AML-193 (cell line): ENCODE measurements at places on chromosomes 1 and 21.

GRCh38 chr1:84961316-84961715 is 35.6 kb downstream of the MCOLN2 start:
- no peak for DNase-seq

DNA sequence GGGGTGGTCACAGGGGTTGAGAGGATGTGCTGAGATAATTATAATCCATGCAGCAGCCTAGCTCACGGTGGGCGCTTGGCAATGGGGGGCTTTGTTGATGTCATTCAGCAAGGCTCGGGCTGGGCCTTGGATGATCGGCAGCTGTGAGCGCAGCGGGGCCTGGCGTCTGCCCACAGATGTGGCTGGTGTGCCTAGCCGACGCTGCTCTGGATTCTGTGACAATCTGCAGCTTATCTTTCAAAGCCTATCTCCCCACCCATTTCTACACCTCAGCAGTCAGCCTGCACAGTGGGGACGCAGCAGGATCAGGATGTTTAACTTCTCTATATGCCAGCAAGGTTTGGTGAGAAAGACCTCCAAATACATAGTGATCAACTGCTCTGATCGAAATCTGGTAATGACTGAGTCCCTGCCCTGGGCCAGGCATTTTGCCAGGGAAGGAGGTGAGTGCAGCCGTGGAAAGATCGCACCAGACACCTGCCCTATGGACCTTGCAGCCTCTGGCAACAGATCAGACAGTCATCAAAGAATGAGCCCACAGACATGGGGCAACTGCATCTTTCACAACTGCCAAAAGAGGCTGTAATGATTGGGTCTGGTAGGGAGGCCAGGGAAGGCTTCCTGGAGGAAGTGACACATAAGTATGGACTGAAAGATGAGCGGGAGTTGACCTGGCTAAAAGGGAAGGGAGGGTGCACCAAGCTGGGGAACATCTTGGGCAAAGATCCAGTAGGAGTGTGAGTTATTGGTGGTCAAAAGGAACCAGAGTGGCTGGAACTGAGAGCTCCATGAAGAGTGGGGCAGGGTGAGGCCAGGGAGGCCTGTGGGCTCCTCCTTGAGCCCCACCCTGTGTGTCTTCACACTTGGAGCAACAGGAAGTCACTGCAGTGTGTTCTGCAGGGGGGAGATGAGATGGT is 35.3 kb downstream of the EPHB2 start:
- peak; percentile 59 for DNase-seq

- DNase-seq = no peak
Observed at GRCh38 chr1:198165927-198166647, 9.3 kb downstream of the NEK7 start.

DNA sequence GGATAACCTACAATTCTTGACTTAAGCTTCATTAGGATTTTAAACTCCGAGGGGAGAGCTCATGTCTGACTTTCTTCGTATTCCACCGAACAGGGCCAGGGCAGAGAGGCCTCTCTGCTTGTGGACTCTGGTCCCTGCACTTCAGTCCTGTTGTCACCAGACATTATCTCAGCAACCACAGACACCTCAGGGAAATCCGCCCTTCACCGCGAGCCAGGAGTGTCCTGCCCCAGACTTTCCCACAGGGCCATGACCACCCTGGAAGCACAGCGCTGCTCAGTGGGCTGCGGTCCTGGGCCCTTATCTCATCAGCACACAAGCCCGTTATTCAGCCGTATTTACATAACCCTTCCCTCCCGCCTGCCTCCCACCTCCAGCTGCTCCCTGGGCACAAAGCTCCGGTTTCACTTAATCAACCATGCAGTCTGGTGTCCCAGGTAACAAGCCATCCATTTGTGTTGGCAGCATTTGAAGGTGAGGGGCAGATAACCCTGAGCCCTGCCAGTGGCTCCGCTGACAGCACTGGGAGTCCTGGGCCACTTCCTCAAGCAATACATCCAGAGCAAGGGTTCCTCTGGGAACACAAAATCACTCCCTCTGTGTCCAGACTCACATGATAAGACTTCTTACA is 122.8 kb upstream of the RAB4A start:
- DNase-seq = no peak

DNA sequence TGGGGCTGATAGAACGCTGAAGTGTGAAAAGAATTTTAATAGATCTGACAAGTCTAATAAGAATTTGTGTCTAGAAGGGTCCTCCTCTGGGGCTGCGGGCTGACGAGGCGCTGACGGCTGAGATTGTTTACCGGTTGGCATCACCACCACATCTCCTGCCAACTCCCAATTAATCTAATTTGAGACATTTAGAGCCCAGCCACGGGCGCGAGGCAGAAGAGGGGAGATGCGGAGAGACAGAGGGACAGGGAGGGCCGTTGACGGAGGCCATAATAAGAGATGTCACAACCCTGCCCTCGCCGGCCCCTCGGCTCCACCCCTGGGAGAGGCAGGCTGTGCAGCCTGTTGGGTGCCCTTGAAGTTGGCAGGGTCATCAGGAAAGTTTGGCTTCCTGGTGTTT is 109.3 kb downstream of the PAX7 start:
- DNase-seq = no peak

DNA sequence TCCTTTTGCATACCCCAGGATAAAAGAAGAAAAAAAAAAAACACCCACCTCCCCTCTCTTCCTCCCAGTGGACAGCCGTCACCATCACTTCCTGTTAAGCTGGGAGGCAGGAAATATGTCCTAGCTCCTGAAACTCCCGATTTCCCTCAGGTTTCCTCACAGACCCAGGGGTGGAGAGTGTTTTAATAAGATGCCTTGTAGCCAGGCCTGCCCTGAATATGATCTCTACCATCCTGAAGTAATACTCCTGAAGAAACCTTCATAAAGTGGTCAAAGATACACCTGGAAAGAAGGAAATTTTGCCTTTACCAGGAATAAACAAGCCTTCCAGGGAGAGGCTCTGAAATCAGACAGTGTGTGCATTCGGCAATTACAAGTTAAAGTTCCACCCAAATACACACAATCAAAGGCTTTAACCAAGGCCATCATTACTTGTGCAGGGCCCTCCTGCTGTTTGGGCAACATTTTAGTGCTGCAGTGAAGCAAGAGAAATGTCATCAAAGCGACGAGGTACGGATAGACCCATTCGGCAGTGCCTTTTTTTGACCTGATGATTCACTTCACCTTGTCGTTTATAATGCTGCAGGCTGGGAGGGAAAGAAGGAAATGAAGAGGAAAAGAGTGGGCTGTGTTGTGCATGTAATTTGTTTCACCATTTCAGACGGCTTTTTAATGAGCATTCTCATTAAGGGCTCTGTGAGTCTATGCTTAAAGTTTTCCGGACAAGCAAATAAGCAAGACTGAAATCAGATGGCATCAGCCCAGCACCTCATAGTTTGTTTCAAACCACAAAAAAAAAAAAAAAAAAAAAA is 41.0 kb upstream of the RASAL2 start:
- no peak for DNase-seq

GRCh38 chr1:110674337-110675059 is at the start of gene KCNA3:
TSS of gene KCNA3 (minus strand) at chr1:110674940. CDS start at chr1:110674809, 131 bp downstream.
- no peak for DNase-seq

- DNase-seq = peak; percentile 81
Observed at GRCh38 chr1:158248118-158248517, 6.1 kb upstream of the CD1A start.

- no peak for DNase-seq
Observed at GRCh38 chr1:54352755-54353154, 53.4 kb downstream of the SSBP3 start.

- DNase-seq = no peak
Observed at GRCh38 chr1:46004492-46004891, 127.9 kb downstream of the PIK3R3 start.

DNA sequence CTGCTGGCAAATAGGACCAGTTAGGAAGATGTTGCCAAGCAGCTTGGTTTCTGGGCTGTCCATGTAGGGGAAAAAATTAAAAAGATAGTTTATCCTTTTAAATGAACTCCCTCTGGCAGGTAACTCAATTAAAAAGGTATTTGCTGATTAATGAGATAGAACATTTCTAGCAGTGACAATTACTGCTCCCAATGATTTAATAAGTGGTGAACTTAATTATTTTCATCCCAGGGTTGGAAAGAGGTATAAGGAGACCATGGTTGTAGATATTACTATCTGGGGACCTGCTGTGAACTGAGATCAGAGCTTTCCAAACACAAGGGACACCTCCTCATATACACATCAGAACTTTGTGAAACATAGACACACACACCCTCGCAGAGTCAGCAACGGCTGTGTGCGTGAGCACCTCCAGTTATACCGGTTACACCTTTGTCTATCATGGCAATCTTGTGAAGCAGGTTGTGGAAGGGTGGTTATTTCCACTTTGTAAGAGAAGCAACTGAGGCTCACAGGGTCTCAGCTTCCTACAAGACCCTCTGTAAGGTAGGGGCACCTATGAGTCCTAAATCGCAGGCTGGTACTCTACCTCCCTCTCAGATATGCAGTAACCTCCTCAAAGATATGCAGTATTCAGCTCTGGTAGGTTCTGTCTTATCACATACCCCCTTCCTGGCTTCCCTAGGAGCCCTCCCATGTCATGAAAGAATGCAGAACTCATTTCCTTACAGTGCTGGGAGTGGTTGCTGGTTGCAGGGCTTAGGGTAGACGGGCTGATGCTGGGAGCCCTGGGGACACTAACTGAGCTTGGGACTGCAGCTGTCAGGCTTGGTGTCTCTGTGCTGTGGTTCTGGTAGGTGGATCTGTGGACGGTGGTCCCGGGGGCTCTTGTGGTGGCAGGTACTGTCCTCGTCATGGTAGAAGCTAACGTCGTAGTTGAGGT is 18.5 kb upstream of the MAGOH start:
- no peak for DNase-seq

DNA sequence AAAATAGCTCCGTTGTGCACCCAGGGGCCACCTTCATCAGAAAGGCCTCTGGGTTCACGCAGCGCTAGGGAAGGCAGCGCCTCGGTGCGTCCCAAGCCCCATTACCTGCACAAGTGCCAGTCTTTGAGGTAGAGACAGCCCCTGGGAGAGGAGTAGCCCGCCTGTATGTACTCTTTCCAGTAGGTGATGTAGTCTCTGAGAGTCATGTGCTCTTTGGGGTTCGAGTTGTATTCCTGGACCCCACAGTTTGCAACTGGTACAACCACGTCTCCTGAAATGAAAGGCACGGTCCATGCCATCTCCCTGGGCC is 601 bp downstream of the JMJD4 start:
- DNase-seq = no peak

DNA sequence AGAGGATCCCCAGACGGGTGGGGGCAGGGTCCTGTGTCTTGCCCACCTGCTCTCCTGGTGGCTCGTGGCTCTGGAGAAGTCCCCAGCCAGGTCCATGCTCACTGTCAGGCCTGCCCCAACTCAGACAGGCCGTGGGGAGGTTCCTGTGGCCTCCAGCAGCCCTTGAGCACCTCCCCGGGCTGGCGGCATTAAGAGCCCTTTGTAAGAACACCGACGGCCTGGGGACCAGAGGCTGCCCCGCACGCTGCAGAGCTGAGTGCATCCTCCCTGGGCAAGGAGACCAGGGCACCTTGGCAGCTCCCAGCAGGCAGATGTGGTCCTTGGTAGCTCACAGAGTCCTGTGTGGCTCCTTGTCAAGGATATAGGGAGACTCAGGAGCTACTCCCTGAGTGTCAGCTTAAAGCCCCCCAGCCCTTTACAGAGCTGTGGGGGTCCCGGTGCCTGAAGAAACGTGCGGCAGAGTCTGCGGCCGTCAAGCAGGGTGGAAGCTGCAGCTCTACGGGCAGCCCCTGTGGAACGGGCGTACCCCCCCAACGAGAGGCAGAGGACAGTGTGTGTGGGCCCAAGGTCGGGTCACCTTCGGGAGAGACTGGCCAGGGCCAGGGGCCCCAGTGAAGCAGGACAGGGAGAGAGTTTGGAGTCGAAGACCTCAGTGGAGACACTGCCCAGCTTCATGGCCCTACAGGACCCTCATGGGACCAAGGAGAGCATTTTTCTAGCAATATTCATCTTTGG is 118.6 kb downstream of the PRDM16 start:
- no peak for DNase-seq

DNA sequence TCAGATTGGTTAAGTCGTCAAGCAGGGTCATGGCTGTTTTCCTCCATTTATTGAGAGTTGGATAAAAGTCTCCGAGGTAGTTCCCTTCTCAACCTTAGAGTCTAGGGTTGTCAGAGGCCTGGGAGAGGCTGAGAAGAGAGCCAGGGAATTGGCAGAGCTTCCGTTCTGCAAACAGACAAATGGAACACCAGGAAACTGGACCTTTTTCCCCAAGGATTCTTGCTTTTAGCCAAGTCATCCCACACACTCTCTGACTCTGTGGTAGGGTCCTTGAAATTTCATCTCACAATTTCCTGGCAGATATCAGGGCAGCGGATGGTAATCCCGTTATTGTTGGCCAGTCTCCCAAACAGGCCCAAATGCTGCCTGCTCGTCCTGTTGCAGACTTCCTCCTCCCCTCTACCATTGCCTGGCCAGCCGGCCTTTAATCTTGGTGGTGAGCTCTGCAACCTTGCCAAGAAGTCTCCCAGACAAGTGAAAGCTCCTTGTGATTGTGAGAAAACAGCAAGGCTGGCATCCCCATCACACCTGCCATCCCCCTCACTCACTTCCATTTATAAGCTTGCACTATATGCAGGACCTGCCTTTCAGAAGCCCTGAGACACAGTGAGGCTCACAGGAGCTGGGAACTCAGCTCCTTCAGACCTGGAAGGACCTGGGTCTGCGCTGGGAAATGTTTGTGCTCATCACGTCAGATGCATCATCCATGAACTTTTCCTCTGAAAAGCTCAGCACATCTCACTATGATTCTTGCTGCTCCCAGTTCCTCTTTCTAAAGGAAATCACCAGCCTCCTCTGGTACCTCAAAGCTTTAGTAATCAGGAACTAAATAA is 13.7 kb upstream of the SRP9 start:
- no peak for DNase-seq

DNA sequence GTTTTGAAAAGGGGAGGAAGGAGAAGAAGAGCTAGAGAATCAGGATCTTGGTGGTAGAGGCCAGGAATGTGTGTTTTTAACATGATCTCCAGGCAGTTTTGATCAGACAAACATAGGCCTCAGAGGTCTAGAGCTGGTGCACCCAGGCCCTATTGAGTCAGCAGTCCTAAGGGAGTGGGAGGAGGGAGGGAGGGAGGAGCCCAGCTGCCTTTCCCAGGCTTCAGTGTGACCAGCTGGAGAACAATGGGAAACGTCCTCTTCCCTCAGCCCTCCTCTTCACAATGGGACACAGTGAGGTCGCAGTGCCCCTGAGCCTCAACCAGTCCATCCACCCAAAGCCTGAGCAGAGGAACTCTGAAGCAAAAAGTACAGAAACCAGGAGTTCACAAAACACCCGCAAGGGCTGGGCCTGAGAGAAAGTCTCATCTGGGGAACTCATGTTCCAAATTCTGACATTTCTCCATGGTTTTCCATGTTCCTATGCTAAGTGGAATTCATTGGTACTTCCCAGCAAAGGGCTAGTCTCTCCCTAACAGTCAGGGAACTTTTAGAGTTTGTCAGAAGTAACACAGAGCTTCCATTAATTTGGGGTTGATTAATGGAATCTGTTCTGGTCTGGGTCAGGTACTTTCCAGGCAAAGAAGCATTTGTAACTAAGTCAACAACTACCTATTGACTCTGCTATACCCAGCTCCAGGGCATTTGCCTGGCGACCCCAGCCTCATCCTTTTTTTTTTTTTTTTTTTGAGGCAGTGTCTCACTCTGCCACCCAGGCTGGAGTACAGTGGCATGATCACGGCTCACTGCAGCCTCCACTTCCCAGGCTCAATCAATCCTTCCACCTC is 37.5 kb downstream of the ELAPOR1 start:
- DNase-seq = no peak

- peak; percentile 52 for DNase-seq
Observed at GRCh38 chr1:229856009-229856650, 210.9 kb upstream of the GALNT2 start.

GRCh38 chr1:17244821-17245740 is 3.8 kb upstream of the PADI3 start:
- DNase-seq = no peak

- no peak for DNase-seq
Observed at GRCh38 chr1:156106624-156107488, 7.7 kb upstream of the LMNA start.

- DNase-seq = peak; percentile 52
Observed at GRCh38 chr1:53860967-53861411, 22.9 kb upstream of the NDC1 start.
